NCI-H69 (cell line): ENCODE measurements at places on chromosomes 16 and 17.
A peak's percentile ranks its signal among the peaks of the same experiment; 100 is the strongest.

DNA sequence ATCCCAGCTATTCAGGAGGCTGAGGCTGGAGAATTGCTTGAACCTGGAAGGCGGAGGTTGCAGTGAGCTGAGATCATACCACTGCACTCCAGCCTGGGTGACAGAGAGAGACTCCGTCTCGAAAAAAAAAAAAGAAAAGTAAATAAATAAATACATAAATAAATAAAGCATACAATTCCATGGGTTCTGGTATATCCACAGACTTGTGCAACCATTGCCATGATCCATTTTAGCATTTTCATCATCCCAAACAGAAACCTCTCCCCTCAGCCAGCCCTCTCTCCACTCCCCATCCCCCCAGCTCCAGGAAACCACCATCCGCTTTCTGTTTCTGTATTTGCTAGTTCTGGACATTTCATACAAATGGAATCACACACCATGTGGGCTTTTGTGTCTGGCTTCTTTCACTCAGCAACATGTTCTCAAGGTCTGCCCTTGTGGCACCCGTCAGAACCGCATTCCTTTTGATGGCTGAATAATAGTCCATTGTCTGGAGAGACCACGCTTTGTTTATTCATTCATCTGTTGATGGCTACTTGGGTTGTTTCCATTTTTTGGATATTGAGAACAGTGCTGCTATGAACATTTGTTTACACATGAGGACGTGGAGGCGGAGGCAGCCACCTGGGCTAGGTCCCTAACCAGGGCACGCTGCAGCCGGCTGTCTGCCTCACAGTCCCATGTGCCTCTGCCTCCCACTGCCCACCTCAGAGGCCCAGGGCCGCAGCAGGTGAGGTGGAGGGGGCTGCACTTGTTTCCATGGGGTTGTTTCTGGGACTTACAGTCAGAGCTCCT, 76.2 kb downstream of the NT5M start:
- peak; percentile 18 for DNase-seq

DNA sequence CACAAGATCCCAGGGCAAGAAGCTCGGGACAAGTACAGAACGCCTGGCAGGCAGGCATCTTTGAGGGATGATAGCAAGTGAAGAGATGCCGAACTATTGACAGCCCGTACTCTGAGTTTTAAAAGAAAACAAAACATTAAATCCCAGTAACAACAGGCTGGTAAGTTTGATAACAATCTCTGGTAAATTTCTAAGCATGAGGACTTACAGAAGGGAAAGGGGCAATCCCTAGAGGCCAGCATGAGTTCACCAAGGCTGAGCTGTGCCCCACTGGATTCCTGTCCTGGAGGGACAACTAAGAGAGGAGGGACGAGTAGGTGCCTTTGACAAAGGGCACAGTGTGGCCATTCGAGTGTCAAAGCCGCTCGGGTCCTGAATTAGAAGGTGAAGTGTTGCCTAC, 26.2 kb downstream of the CCDC182 start:
- DNase-seq: no peak

DNA sequence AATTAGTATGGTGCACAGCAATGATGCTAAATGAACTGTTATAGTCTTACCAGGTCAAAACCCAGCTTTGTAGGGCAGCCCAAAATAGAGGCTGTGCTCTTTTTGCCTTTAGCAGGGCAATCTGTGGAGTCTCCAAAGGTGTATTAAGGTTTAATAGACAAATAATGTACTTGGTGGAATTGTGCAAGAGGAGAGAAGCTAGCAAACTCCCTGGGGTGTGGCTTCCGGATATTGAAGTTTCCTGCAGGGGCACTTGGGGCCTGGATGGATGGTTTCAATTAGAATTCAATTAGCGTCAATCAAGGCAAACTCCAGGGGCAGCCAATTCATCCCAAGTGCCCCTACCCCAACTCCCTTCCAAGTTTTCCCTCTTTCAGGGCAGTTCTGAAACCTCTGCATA, 285.8 kb downstream of the UTP18 start:
- no peak for DNase-seq

GRCh38 chr16:10539236-10539635, 41.2 kb downstream of the EMP2 start:
- no peak for DNase-seq

GRCh38 chr16:50093607-50094539, 28.1 kb downstream of the HEATR3 start:
- no peak for DNase-seq

- no peak for DNase-seq
Measured at GRCh38 chr17:338442-339192, 14.0 kb downstream of the RPH3AL start.

DNA sequence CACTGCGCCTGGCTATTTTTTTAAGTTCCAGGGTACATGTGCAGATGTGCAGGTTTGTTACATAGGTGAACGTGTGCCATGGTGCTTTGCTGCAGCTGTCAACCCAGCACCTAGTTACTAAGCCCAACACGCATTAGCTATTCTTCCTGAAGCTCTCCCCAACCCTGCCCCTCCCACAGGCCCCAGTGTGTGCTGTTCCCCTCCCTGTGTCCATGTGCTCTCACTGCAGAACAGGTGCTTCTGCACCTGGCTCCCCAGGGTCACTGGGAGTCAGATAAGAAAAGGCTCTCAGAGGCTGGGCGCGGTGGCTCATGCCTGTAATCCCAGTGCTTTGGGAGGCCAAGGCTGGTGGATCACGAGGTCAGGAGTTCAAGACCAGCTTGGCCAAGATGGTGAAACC, 6.2 kb downstream of the HASPIN start:
- no peak for DNase-seq

GRCh38 chr17:63973930-63974593, 1.3 kb upstream of the SCN4A start:
- peak; percentile 40 for DNase-seq

DNA sequence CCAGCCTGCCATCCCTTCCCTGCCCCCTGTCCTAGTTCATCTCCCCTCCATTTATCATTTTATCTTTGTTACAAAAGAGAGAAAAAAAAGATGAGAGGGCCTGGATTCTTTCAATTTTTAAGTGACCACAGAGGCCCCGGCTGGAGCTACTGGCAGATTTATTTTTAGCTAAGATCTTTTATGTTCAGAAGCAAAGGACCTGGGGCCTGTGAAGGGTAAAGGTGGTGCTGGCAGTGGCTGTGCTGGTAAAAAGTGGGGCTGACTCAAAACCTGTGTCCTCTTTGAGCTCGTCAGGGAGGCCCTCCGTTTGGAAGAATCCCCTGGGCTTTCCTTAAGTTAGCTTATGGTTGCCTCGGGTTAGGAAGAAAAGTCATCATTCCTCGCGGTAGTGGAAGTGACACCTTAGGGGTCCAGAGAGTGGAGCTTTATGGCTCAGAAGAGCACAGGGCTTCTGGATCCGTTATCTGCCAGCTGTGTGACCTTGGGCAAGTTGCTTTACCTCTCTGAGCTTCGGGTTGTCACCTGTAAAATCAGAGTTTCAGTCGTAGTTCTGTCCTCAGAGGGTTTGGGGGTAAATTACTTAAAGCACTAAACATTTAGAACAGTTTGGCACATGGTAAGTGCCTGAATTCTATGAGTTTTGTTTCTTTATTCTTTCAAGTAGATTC, 923.8 kb upstream of the EEF2KMT start:
- no peak for DNase-seq

DNA sequence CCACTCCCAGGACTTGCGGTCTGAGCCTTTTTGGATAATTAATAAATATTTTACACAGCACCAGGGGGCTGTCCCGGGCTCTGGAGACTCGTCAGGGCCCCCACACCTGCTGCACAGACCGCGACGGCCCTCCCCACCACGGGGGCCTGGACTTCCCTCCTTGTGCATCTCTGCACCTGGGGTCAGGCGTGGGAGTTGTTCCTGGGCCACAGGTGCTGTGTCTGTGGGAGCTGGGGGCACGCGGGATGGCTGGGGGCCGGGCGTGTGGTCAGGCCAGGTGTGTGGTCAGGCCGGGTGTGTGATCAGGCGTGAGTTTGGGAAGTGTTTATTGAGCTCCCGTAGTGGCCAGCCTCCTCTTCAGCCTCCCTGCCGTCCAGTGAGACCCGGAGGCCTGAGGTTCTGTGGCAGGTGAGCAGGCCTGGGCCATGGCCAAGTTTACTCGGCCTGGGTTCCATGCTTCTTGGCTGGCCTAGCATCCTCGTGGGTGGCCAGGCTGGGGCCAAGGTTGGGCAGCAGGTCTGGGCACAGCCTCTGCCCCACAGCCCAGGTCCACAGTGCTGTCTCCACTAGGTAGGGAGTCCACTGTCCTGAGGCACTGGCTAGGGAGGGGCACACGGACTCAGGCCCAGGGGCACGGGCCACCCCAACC, 1.9 kb upstream of the STUB1 start:
- peak; percentile 36 for DNase-seq

- DNase-seq: no peak
Measured at GRCh38 chr17:17935321-17936271, 36.6 kb downstream of the TOM1L2 start.

GRCh38 chr17:68178831-68179230, 69.0 kb upstream of the AMZ2 start:
- peak; percentile 45 for DNase-seq

- DNase-seq: peak; percentile 69
Measured at GRCh38 chr16:3058139-3059030, 7.1 kb upstream of the IL32 start.

DNA sequence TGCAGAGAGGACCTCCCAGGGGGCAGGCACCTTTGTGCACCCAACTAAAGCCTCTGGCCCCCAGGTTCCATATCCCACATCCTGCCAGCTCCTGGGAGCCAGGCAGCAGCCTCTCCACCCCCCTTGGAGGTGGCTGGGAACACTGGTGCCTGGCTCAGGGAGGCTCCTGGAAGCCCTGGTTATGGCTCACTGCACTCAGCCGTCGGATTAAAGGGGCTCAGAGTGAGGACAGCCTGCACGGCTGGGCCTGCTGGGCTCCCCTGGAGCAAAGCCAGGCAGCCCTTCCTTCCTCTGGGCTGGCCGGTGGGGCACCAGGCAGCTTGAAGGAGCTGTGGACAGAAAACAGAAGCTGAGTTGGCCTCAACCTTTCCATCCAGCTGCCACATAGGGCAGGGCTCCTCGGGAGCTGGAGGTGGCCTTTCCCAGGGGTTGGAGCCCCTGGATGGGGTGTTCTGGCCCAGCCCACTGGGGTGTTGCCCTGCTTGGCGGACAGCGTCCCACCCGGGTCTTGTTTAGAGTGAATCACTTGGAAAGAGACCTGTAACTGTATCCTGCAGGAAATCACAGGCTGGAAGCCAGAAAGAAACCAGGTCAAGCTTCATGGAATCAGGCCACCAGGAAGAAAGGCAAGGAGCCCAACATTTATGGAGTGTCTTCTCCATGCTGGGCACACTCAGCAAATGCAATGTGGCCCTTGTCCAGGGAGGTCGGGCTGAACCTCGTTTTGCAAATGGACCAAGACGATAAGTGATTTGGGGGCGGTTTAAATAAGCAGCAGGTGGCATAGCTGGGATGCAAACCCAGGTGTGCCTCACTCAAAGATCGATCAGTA, 253.3 kb downstream of the SOX9 start:
- DNase-seq: peak; percentile 85

- DNase-seq: peak; percentile 25
Measured at GRCh38 chr17:40886090-40886489, 1.0 kb upstream of the KRT20 start.

GRCh38 chr16:82658796-82659195, 32.0 kb downstream of the CDH13 start:
- DNase-seq: no peak
